ENCODE measurements at places on chromosomes 5 and 9. TPM values are rescaled to one million over a fixed set of nuclear protein-coding genes. Genes with fewer than 3 reads are reported as not detected.

DNA sequence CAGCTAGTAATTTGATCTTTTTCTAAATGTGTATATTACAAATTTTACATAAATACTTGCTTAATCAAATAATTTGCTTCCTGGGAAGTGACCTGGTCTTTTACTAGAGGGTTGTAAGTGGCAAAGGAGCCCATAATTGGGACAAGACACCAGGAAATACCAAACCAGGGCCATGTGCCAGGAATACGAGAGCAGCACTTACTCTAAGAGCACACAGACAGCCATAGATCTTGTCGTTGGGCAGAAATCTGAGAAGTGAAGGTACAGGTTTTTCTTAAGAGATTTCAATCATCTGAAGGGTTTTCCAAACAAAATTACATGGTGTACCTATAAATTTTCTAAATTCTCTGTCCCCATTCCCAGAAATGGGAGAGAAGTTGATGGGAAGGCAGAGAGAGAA is 179.3 kb downstream of the HINT1 start:
- DNase-seq = no peak

DNA sequence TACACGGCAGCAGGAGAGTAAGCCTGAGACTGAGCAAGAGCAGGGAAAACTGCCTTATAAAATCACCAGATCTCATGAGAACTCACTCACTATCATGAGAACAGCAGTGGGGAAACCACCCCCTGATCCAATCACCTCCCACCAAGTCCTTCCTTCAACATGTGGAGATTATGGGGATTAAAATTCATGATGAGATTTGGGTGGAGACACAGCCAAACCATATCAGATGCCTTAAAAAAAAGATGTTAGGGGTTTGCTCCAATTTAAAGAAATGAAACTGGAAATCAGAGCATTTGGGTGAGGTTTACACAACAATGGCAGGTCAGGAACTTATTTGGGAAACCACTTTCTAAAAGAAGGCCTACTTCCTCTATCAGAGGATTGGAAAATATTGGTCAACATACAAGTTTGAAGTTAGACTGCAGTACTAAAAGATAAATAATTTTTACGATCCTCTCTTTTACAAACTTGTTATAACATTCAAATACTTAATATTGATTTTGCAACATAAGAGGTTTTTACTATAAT is 105.1 kb downstream of the FBN2 start:
- DNase-seq = no peak

- no peak for DNase-seq
Measured at GRCh38 chr5:113390224-113390623, 44.6 kb downstream of the TSSK1B start.

Gene MOB3B
- total RNA-seq = 0.91 TPM

DNA sequence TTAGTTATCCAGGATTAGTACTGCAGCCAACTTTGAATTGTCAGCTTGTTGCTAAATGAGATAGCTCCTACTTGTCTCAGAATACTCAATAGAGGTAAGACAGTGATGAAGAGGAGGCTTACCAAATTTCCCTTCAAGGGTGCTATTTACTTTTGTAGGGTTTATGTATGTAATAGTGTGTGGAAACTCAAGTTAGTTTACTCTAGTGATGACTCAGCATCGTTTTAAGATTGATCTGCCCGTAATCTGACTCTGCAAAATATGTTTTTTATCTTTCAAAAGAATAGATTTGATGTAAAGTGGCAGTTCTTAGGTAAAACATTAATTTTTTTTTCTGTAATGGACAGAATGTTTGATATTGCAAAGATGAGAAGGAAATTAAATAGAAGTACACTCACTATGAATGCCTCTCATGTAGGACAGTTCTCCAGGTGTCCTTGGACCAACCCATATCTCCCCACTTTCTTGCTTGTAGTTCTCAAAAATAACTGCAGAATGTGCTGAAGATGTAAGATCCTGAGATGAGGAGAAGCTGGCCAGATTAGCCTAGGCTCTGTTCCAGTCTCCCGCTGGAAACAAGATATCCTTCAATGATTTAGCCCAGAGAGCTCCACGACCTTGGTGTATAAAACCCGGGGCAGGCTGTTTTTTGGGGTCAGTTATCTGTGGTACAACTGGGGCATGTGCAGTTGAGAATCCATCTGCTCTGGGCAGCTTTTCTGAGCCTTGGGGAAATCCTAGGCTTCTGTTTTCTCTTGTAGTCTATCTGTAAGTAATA is 24.4 kb upstream of the MROH2B start:
- DNase-seq = no peak

GRCh38 chr5:143796125-143796524 is 15.8 kb upstream of the HMHB1 start:
- DNase-seq = no peak

Gene IFNA13
- total RNA-seq = not detected

All from left lobe of liver (tissue), 2 donors.